Fibroblast of skin of left biceps (primary cell): ENCODE measurements at places on chromosomes 4 and X.
A peak's percentile ranks its signal among the peaks of the same experiment; 100 is the strongest.

- no peak for DNase-seq
Observed at GRCh38 chrX:5748586-5749150, 480.0 kb downstream of the NLGN4X start.

DNA sequence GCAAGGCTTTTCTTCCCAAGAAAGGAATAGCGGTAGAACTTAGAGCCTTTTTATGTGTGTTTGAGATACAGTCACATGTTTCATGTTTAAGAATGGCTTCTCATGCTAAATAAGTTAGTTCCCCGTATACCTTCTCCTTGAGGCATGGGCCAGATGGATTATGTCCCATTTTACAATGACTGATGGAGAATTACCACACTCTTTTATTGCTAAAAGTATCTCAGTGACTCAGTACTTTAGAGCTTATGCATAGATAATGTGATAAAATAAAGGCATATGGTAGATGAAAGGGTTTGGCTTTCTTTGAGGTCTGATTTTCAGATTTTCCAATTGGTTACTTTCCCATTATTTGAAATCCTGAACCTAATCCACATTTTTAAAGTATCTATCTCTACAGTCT, 121.8 kb upstream of the BMPR1B start:
- no peak for DNase-seq

DNA sequence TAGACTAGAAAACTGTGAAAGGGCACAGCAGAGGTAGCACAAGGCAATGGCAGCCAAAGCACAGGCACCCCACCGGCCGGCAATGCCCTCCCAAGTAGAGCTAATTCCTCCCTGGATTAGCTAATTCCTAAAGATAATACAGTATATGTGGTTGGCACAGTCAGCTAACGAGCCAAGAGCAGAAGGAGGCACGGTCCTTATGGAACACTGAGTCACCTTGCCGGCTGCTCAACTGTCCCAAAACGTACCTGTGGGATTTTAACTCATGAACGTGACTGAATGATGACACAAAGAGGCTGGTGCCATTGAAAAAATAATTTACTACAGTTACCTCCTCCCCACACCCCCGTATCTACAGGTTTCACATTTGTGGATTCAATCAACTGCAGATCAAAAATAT, 9.1 kb upstream of the FGFBP1 start:
- no peak for DNase-seq

- no peak for DNase-seq
Observed at GRCh38 chr4:183658362-183659028, 490 bp downstream of the RWDD4 start.

DNA sequence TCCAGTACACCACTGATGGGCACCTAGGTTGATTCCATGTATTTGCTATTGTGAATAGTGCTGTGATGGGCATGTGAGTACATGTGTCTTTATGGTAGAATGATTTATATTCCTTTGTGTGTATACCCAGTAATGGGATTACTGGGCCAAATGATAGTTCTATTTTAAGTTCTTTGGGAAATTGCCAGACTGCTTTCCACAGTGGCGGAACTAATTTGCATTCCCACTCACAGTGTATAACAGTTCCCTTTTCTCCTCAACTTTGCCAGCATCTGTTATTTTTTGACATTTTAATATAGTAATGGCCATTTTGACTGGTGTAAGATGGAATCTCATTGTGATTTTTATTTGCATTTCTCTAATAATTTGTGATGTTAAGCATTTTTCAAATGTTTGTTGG, 25.9 kb downstream of the CC2D2A start:
- DNase-seq = no peak

GRCh38 chrX:9677098-9677739, 88.4 kb downstream of the GPR143 start:
- DNase-seq = peak; percentile 8
